Activated CD4-positive, alpha-beta T cell treated with anti-CD3 and anti-CD28 coated beads, Interleukin-2, amount 50 U/mL, for 48 hours (primary cell): ENCODE measurements at places on chromosomes 4 and X.

DNA sequence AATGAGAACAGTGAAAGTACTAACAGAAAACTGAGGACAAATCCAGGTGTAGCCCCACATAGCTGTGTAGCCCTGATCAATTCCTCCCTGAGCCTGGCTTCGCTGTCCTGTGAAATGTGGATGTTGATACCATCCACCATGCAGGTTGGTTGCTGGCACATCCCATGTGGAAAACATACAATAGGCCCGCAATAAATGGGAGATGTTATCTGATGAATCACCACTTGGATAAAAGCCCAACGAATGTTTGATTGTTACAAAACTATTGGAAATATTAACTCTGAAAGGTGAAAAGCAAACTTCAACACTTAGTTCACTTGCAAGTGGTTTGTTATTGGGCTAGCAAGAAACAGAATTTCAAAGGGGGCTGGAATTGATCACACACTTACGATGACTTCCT, 186.3 kb upstream of the FTHL17 start:
- no peak for DNase-seq

DNA sequence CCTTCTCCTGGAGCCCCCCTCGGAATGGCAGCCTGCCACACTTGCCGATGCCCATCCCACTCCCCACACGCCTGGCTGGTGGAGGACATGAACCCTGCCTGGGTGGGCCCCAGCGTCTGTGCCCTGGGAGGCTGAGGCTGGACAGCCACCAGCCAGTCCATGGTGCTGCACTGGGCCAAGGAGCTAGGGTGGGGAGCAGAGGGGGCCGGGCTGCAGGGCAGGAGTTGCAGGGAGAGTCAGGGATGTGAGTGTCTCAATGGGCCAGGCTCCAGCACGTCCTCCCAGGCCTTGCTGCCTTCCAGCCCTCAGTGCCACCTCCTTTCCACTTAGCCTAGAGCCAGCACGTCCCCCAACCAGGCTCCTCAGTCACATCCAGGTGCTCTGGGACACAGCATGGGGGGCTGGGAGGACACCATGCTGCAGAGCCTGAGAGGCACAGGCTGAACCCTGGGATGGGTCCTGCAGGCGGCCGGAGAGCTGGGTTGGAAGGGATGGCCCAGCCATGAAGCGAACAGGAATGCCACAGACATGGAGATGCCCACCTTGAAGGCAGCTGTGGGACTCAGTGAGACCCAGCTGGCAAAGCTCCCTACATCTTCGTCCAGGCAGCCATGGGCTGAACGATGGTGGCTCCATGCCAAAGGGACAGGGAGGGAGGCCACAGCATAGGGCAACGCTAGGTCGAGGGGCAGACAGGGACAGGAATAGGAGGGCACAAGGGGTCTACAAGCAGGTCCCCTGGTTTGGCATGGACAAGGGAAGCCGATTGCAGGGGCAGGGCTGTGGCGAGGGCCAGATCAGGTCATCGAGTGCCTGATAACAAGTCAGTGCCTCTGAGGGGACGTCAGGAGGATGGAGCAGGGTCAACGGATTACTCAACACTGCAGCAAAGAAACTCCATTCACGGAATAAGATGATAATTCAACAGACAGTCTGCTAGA, 30.1 kb upstream of the MXD4 start:
- DNase-seq: no peak

- no peak for DNase-seq
These were observed 19.7 kb downstream of the GPRIN3 start for GRCh38 chr4:89287945-89288344.

DNA sequence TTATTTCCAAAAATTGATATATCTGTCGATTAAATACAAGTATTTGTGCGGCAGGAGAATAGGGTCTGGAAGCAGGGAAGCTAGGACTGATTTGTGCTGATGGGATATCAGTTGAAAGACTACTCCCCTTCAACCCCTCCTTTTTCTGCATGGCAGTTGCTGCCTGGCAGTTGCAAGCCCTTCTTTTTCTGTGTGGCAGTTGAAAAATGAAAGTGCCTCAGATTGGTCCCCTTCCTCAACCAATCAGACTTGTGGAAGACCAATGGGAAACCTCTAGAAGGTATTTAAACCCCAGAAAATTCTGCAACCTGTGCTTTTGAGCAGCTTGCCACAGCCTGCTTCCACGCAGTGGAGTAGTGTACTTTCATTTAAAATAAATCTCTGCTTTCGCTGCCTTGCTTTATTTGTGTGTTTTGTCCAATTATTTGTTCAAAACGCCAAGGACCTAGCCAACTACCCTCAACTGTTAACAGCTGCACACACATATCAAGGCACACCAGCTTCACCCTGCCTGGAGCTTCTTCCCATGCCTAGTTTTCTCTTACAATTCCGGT, 1.5 kb upstream of the TMA16 start:
- DNase-seq: no peak

- no peak for DNase-seq
These were observed 110.8 kb upstream of the ATP8A1 start for GRCh38 chr4:42767669-42768068.
